Activated CD4-positive, alpha-beta T cell treated with anti-CD3 and anti-CD28 coated beads for 36 hours (primary cell): ENCODE measurements at places on chromosomes 12 and 14. TPM values are rescaled to one million over a fixed set of nuclear protein-coding genes. Genes with fewer than 3 reads are reported as not detected.
A peak's percentile ranks its signal among the peaks of the same experiment; 100 is the strongest.

DNA sequence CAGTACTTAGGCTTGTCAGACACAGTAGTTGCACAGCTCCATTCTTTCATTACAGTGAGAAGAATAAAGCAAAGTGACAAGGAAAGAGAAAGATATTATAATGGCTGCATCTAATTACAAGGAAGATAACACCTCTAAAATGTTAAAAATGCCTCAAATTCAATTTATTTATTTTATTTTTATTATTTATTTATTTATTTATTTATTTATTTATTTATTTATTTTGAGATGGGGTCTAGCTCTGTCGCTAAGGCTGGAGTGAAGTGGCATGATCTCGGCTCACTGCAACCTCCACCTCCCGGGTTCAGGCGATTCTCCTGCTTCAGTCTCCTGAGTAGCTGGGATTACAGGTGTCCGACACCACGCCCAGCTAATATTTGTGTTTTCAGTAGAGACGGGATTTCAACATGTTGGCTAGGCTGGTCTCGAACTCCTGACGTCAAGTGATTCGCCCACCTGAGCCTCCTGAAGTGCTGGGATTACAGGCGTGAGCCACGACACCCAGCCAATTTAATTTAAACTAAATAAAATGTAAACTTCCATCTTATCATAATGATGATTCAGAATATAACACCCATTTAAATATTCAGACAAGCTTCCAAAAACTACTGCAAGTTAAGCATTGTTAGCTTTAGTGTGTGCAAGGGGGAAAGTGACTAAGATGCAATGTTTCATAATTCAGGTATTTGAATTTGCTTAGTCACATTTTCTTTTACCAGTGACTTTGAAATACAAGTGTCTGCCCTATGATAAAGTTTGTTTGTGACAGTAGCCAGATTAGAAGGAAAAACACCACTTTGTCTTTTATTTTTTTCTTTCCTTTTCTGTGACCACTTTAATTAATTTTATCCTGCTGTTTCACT lies 2.4 kb upstream of the CFAP54 start:
- H3K27me3 ChIP-seq, result no peaks in the 10 kb centered on the region
- DNase-seq, result no peak
- no peak overlapping the region for H3K27ac ChIP-seq
- H3K4me3 ChIP-seq, result no peak overlapping the region

- no peaks in the 10 kb centered on the region for H3K36me3 ChIP-seq
- H3K4me1 ChIP-seq, result peaks cover 38% of the 10 kb centered on the region
- DNase-seq, result no peak
- H3K4me3 ChIP-seq, result no peak overlapping the region
Measured at GRCh38 chr12:55034218-55034617, 14.4 kb downstream of the NEUROD4 start.

- no peaks in the 10 kb centered on the region for H3K36me3 ChIP-seq
- no peak for DNase-seq
- H3K27ac ChIP-seq, result no peak overlapping the region
Measured at GRCh38 chr12:13095266-13095995, 8.0 kb downstream of the GSG1 start.

DNA sequence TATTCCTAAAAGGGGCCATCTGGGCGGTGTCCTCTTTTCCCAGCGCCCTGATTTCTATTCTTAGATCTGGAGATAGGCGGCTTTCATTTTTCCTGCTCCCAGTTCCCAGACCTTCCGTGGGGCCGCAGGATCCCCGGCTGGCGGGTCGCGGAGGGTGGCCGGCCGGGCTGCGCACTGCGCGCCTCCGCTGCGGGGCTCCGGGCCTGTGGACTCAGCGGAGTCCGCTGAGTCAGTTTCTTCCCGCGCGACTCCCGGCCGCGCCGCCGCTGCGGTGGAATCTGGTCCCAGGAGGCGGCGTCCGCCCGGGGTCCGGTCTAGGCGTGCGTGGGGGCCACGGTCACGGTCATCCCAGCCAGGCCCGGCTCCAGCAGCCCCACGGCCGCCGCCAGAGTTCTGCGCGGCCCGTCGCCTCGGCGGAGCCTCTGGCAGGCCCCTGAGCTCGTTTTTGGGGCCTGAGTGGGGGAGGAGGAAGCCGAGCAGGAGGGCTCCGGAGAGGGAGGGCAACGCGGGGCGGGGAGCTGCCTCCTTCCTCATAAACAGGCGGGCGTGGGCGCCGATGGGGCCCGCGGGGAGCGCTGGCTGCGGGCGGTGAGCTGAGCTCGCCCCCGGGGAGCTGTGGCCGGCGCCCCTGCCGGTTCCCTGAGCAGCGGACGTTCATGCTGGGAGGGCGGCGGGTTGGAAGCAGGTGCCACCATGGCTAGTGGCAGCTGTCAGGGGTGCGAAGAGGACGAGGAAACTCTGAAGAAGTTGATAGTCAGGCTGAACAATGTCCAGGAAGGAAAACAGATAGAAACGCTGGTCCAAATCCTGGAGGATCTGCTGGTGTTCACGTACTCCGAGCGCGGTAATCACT lies at the start of gene LRRK2:
Gene LRRK2, plus strand, starts transcription at position 559 of the 853 bp plus-strand sequence. Its CDS starts 135 bp downstream, at position 694.
- peaks cover 47% of the 10 kb centered on the region for H3K27me3 ChIP-seq
- peak within 1 kb of the TSS; percentile 10 for H3K4me3 ChIP-seq
- peak; percentile 37 for DNase-seq
- no peaks in the 10 kb centered on the region for H3K36me3 ChIP-seq

GRCh38 chr12:52835271-52836041 lies 1.3 kb upstream of the KRT79 start:
- H3K27ac ChIP-seq, result peak overlapping the region; percentile 81
- H3K4me1 ChIP-seq, result peaks cover 27% of the 10 kb centered on the region
- H3K36me3 ChIP-seq, result no peaks in the 10 kb centered on the region
- DNase-seq, result peak; percentile 34

DNA sequence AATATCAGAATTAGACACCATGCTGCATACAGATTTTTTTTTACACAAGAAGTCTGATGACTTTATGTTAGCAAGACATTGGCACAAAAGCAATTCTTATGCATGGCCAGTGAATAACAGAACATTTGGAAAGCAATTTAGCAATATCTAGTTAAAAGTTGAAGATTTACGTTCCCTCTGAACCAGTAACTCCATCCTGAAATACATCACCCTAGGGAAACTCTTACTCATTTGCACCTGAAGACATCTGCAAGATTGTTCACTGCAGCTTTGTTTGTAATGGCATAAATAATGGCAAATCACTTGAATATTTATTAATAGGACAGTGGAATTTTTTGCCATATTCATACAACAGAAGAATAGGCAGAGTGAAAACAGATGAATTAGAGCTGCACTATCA lies 670.0 kb upstream of the NOVA1 start:
- H3K27me3 ChIP-seq, result no peaks in the 10 kb centered on the region
- H3K36me3 ChIP-seq, result no peaks in the 10 kb centered on the region
- no peak for DNase-seq
- no peaks in the 10 kb centered on the region for H3K4me1 ChIP-seq
- H3K4me3 ChIP-seq, result no peak overlapping the region

The RAB5B gene
- total RNA-seq, result 35.1 TPM
